ENCODE measurements at places on chromosomes 3 and 15. TPM values are rescaled to one million over a fixed set of nuclear protein-coding genes. Genes with fewer than 3 reads are reported as not detected.
A peak's percentile ranks its signal among the peaks of the same experiment; 100 is the strongest.

TOPBP1 gene
- 25.1 TPM for polyA plus RNA-seq

SERINC4 gene
- polyA plus RNA-seq: 0.42 TPM

PLSCR2 gene
- not detected for polyA plus RNA-seq

CFAP100 gene
- 0.94 TPM for polyA plus RNA-seq

- no peak for DNase-seq
Measured at GRCh38 chr3:176942305-176942704, 255.0 kb downstream of the TBL1XR1 start.

DNA sequence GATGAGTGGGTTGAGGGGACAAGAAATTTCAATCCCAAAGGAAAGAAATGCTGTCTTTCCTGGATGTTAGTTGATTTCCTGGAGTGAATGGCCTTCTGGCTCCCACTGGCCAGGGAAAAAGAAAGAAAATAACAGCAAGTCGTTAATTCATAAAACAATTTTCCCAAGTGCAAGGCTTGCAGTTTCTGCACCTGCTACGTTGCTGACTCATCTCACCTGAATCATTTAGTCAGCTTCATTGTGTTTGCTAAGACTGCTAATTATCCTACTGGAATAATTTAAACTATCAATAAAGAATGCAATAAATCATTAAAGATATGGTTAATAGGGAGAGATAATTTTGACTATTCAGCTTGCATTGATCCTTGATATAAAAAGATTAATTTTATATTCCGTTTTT lies 387.6 kb downstream of the ROBO2 start:
- DNase-seq: no peak

- no peak for DNase-seq
Measured at GRCh38 chr3:125213946-125214542, 1.5 kb upstream of the SLC12A8 start.

DNA sequence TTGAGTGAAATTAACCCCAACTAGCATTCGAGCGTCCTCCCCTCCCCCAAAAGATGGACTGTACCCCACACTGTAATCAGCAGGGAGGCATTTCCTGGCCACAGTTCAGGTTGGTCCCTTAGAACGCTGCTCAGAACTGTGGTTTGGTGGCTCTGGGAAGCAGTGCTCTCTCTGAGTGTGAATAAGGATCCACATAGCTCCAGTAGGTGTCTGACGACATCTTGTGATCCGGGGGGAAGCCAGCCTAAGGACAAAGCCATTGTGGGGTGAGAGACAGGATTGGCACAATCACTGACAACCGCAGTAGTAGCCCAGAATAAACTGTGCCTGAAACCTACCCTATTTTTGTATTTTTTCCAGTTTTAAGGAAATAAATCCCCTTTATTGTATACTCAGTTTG lies 125.3 kb downstream of the IGF1R start:
- no peak for DNase-seq

- DNase-seq: no peak
Measured at GRCh38 chr3:37770336-37770735, 91.3 kb upstream of the CTDSPL start.

GRCh38 chr3:153679714-153680113 lies 441.5 kb upstream of the ARHGEF26 start:
- no peak for DNase-seq

DNA sequence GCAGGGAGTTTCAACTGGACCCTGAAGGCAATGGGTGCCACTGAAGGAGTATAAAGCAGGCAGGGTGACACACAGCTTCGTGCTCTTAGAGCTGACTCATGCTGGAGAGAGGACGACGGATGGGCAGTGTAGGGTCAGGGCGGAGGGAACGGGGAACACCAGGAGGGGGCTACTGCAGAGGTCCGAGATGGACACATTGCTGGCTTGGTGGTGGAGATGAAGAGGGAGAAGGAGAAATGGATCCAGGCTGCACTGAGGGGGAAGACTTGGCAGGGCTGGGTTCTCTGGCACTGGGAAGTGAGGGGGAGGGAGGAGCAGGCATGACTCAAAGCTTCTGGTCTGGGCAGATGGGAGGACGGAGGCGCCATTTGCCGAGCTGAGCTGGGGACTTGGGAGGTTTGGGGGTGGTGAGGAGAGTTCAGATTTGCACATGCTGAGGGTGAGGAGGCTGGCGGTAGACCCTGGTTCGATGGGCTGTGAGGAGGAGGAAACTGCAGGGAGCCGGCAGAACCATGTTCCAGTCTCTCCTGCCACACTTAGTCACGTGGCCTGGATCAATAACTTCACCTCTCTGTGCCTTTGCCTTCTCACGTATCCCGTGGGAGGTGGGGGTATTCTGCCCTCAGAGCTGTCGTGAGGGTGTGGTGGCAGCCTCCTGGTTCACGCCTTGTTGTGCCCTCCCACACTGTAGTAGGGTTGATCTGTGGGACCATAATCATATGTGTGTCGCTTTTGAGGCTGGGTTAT lies 4.6 kb upstream of the KCTD6 start:
- DNase-seq: no peak

GRCh38 chr3:141303481-141304223 lies 64.7 kb upstream of the ZBTB38 start:
- peak; percentile 35 for DNase-seq

DNA sequence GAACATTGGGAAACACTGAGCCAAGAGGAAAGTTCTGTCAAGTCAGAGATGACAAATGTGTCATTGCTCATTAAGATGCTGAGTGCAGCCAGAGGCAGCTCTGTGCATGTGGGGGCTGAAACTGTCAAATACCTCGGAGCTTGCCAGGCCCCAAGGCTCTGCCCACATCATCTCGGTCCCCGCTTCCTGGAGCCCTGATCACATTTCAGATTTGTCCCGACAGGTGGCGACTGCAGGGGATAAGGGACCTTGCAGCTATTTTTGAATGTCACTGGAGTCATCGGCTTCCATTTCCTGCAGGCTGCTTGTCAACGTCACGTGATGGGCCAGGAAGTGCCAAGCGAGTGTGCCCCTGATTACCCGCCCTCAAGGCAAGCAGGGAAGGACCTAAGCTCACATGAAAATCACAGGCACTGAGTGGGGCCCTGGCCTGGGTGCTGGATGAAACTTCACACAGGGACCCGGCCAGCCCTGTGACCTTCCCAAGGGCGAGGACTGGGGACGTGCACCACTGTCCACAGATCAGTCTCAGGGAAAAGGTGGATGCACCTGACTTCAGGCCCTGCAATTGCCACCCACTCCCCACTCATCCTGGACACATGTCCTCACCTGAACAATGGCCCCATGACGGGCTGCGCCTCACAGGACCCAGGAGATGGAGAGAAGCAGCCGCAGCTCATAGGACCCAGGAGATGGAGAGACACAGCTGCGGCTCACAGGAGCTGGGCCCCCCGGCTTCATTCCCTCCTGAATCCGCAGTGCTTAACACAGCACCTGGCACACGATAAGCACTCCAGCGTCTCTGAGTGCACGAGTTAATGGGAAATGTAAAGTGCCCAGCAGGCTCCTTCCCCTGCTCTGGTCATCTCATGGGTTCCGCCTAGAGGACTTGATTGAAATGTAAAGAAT lies 73.4 kb downstream of the NUP210 start:
- no peak for DNase-seq

Measured in forelimb muscle (tissue), 1 donor.